H1 (cell line): ENCODE measurements at places on chromosomes 5 and 9. TPM values are rescaled to one million over a fixed set of nuclear protein-coding genes. Genes with fewer than 3 reads are reported as not detected.

NKD2 gene
- total RNA-seq = 6.3 and 7.9 TPM in 2 replicates

SRP19 gene
- 78.6 and 79.9 TPM in 2 replicates for total RNA-seq

GRCh38 chr9:136857581-136858412 is 5.7 kb downstream of the MAMDC4 start:
- H3K36me3 ChIP-seq = peaks cover 4% of the 10 kb centered on the region; the same call in 1 of the 2 replicates
- no peak overlapping the region for H3K27ac ChIP-seq
- peak; percentile 56 for DNase-seq
- no peaks in the 10 kb centered on the region for H3K27me3 ChIP-seq

DNA sequence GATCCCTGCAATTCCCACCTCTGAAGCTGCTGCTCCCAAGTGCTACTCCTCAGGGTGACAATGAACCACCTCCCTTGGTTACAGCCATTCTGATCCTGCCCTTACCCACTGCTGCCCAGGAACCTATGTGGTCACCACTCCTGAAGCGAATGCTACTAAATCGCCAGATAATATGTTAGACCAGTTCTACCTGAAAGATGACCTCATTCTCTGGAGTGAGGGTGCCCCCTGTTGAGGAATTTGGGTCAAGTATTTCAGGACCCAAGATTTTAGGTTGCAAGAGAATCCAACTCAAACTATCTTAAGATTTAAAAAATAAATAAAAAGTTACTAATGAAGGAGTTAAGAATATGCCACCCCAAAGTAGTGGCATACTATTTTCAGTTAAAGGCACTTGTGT is 5.8 kb upstream of the SNAPC3 start:
- H3K27me3 ChIP-seq = no peaks in the 10 kb centered on the region
- H3K27ac ChIP-seq = no peak overlapping the region
- no peaks in the 10 kb centered on the region for H3K36me3 ChIP-seq
- no peaks in the 10 kb centered on the region; the same call in 1 of the 2 replicates for H3K4me1 ChIP-seq
- no peak for DNase-seq
